LNCaP clone FGC (cell line): ENCODE measurements at places on chromosomes 5 and 9.
A peak's percentile ranks its signal among the peaks of the same experiment; 100 is the strongest.

DNA sequence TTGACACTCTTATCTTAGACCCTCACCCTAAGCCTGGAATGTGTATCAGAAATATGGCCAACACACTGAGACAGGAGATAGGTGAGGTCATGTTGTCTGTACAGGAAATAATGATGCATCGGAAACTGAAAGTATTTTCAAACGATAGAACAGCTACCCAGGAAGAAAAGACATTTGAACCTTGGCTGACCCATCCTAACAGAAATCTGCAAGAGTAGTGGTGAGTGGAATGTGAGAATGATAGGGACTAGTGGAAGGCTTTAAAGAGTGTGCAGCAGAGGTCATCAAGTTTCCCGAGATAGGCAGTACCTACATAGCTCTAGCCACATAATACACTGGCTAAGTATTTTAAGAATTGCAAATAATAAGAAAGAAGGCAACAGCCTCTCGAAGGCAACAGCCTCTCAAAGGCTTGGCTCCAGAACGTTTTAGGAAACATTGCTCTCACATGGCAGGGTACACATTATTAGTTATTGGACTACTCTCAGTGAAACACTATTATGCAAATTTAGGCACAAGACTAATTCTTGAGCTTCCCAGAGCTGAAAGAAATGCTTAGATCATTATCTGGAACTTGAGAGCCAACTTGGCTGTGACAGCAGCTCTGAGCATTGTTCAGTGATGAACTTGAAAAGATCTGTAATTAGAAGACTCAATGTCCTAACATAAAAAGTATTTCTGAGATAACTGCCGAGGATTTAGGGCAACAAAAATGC, 133.1 kb upstream of the FBXL7 start:
- no peak for DNase-seq

- no peak for DNase-seq
These were observed 140.9 kb upstream of the GAS1 start for GRCh38 chr9:87088192-87088591.

GRCh38 chr9:130659699-130660248, 4.6 kb upstream of the PRDM12 start:
- DNase-seq: no peak

- no peak for DNase-seq
These were observed 47.7 kb upstream of the CTNNA1 start for GRCh38 chr5:138705567-138705966.

DNA sequence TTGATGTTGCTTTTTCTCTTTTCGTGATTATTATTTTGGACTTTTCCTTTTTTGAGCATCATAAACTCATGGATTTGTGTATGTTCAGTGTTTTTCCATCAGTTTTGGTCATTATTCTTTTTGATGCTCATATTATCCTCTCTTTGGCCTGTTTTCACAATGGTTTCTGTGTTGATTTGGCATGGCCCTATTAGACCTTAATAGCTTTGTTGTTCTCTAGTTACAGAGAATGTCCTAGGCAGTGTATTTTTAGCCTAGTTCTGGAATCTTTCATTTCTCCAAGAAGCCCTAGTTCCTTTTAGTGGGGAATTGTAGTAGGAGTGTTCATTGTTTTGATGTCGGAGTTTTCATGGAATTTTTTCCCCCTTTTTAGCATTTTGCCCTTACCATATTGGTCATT, 41.3 kb upstream of the ROPN1L start:
- DNase-seq: no peak

GRCh38 chr9:36148311-36149051, 11.9 kb downstream of the GLIPR2 start:
- no peak for DNase-seq

- DNase-seq: no peak
These were observed 10.8 kb downstream of the TSPAN17 start for GRCh38 chr5:176658007-176658599.

GRCh38 chr5:175246242-175246888, 197.6 kb downstream of the DRD1 start:
- DNase-seq: no peak

GRCh38 chr5:74016373-74016772, 390.4 kb downstream of the ARHGEF28 start:
- DNase-seq: no peak

GRCh38 chr5:155735388-155735787, 591.6 kb upstream of the SGCD start:
- DNase-seq: no peak

DNA sequence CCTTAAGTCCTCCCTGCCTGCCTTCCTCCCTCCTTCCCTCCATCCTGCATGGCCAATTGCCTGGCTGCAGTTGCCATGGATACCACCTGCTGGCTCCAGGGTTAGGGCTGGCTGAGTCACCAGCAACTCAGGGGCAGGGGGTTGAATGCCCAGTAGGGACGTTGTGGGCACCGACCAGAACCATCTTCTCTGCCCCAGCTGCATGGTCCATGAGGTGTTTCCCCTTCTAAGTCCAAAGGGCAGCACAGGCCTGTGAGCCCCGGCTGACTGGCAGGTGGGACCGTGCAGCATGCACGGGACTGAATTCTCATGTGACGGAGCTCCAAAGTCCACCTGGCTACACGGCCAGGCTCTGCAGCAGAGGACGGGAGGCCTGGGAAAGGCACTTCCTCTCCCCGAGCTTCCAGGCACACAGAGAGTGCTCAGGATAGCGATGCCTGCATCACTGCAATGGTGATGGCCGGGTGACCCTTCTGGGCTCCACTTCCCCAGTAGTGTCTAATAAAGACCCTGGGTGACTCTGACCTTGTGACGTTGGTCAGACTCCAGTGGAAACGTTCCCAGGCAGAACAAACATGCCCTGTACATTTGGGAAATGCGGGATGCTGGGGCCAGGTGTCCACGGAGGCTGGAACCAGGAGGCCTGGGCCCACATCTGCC, 5.7 kb downstream of the ASS1 start:
- DNase-seq: no peak

- DNase-seq: no peak
These were observed 200.6 kb downstream of the DCP2 start for GRCh38 chr5:113177225-113177624.

- DNase-seq: no peak
These were observed 8.6 kb downstream of the SPINK4 start for GRCh38 chr9:33248606-33249005.

- no peak for DNase-seq
These were observed 7.5 kb downstream of the NDFIP1 start for GRCh38 chr5:142115937-142116614.

DNA sequence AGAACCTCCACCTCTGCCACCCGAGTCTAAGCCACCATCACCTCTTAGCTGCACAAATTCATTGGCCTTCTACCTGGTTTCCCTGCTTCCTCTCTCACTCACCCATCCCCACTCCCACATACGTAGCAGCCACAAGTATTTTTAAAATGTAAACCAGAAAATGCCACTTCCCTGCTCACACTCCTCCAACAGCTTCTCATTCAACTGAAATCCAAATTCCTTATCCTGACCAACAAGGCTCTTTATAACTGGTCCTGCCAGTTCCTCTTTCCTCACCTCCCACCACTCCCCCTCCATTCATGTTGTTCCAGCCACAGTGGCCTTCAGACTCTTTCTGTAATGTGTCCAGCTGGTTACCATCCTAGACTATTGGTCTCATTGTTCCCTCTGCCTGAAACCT, 25.0 kb upstream of the PALM2AKAP2 start:
- DNase-seq: no peak

- DNase-seq: no peak
These were observed 205.2 kb upstream of the ZNF608 start for GRCh38 chr5:124951661-124952060.

DNA sequence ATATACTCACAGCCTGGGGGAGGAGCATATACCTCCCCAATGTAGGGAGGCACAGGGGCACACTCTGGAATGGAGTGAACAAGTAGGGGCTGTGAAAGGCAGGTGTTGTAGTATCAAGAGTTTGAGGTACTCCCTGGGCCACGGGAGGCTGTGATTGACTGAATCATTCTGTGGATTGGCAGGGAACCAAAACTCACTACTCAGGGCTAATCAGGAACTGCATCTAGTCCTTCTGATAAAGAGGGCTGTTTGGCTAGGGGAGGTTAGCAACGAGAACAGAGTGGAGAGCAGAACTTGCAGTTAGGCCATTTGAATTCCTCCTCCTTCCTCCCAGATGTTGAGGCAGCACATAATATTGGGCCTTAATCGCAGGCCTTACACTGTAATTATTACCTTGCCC, 369.2 kb upstream of the MPDZ start:
- DNase-seq: no peak

GRCh38 chr9:109442716-109443115, 55.4 kb downstream of the PTPN3 start:
- DNase-seq: no peak

GRCh38 chr9:27154908-27155307, 45.9 kb downstream of the TEK start:
- DNase-seq: no peak

- DNase-seq: no peak
These were observed 215.1 kb downstream of the TSSK1B start for GRCh38 chr5:113219695-113220094.

DNA sequence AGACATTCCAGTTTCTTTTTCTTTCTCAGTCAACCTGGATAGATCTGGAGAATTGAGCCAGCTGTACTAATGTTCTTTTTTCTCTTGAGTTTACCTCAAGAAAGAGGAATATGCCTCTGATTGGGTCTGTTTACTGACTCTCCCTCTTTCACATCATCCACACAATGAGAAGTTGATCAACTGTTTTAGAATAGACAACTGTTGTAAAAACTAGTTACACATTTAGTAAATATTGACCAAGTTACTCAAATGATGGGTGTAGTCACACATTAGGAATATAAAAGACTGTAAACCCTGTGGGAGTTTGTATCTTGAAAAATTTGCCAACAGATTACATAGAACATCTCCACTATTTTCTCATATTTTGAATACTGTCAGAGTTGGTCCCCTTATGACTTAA, 330.8 kb downstream of the FER start:
- DNase-seq: no peak

- no peak for DNase-seq
These were observed 27.5 kb downstream of the IRF1 start for GRCh38 chr5:132462856-132463745.

DNA sequence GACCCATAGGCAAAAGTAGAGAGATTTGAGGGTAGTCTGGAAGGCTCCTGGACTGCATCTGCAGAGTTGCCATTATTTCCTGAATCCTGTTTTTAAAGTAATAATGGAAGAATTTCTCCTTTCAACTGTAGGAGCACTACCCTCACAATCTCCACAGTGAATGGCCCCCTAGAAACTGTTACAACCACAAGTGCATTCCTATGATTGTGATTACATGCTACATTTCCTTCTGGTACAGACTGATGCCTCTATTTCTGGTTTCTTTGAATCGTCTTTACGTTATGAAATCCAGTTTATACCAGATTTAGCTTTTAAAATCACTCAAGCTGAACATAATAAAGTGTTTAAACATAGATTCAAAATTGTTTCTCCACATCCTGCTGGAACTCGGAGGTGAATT, 49.4 kb downstream of the FRMPD1 start:
- no peak for DNase-seq

GRCh38 chr9:137543237-137543963, 6.8 kb downstream of the PNPLA7 start:
- no peak for DNase-seq

DNA sequence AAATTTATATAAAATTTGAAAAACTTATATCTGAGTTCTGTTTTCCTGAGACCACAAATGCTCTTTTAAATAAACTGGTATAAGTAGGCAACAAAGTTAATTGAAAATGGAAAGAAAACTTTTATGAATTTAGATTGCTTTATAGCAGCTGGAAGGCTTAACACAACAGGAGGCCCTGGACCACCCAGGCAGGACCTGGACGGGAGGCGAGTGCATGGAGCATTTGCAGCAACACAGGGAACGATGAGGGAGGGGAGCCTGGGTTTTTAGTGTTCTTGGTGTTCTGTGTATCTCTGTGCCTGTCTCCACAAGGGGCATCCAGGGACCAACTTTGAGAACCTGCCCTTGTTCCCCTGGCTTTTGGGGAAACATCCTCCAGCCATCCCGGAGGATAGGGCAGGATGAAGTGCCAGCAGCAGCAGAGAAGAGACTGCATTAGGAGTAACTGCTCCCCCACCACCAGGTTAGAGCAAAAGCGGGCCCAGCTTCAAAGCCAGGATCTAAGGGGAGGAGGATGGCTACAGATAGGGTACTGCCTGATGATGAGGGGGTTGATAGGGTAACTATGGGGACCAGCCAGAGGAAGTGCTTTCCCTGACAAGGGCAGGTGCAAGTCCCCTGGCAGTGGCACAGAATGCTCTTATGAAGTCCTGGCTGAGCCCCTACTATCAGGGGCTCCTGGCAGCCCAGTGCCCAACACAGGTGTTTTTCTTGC, 6.7 kb upstream of the SPATA31E1 start:
- DNase-seq: no peak

DNA sequence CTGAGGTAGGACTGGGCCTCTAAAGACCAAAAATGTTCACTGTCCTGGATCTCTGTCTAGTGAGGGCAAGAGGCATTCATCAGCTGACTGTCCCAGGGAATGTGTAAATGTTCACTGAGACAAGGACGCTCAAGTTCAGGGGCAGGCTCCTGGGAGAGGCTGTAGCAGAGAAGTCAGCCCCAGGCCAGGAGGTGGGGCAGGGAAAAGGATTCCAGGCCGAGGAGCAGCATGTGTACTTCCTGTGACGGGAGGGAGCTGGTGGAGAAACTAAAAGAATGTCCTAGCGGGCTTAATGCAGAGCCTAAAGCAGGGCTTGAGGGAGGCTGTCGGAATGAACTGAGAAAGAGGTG, 205.8 kb downstream of the GABBR2 start:
- DNase-seq: no peak

GRCh38 chr5:88675168-88675707, 207.7 kb downstream of the MEF2C start:
- no peak for DNase-seq

- no peak for DNase-seq
These were observed 522.9 kb upstream of the ARRDC3 start for GRCh38 chr5:91906027-91906426.

DNA sequence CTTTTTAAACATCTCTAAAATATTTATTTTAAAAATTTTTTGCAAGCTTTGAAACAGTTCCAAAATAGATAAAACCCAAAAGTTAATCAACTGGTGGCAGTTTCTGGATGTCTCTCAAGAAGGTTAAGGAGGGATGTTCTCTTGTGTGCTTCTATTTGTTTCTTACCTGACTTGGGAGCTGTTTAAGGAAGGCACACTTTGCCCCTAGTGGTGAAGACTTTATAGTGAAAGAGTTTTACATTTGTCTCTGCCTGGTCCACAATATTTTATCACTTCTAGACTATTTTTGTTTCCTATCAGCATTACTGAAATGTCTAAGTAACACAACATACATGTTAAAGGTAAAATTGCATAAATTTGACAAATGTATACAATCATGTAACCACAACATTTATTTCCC, 552.8 kb downstream of the SEMA5A start:
- DNase-seq: peak; percentile 6

DNA sequence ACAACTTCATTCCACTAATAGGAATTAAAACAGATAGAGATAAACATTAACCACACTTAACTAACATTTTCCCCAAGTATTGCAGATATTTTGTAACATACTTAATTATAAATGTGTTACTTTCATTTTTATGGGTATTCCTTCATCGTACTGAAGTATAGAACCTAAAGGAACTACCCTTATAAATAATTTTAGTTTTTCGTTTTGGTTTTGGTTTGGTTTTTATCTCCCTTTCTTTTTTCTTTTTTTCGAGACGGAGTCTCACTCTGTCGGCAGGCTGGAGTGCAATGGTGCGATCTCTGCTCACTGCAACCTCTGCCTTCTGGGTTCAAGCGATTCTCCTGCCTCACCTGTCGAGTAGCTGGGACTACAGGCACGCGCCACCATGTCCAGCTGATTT, 60.1 kb upstream of the LMNB1 start:
- DNase-seq: no peak
